GDM1 (cell line): ENCODE measurements at places on chromosomes 7 and 10.

- DNase-seq = no peak
Observed at GRCh38 chr10:37314862-37315261, 189.5 kb downstream of the ANKRD30A start.

DNA sequence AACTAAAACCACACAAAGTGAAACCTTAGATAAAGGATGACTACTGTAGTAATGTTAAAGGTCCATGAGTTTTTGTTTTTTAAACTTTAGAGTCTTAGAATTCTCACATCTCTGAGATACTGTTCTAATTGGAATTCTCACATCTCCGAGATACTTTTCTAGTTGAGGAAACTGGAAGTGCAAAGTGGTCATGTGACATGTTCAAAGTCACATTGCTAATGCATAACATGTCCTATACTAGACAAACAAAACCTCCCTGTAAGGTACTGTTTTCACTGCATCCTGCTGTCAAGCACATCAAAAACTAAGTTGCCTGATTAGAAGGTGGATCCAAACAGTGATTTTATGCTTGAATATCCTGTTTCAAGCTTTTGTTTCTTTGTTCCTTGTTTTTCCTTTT is 13.9 kb downstream of the TAX1BP1 start:
- DNase-seq = no peak

- no peak for DNase-seq
Observed at GRCh38 chr7:37129035-37129425, 319.6 kb downstream of the ELMO1 start.

GRCh38 chr7:140349144-140349771 is 49.1 kb downstream of the SLC37A3 start:
- DNase-seq = no peak

GRCh38 chr10:123993534-123994416 is 99.6 kb downstream of the CHST15 start:
- DNase-seq = no peak

DNA sequence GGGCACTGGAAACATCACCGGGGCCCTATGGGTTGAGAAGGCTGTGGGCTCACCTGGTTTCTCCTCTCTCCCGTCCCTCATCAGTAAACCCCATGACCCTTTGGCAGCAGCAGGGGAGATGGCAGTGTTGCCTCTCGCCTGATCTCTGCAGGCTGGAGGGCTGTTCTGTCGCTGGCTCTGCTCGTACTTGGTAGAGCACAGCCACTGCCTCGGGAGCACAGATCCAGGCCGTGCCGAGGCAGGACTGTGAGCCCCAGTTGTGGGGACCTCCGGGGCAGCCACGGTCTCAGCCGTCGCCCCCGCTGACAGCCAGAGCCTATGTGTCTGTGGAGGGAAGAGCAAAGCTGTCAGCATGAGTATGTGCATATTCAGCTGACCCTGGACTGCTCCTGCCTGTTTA is 94.9 kb downstream of the PTPRE start:
- no peak for DNase-seq

GRCh38 chr10:132875435-132875834 is 66.9 kb downstream of the CFAP46 start:
- no peak for DNase-seq

DNA sequence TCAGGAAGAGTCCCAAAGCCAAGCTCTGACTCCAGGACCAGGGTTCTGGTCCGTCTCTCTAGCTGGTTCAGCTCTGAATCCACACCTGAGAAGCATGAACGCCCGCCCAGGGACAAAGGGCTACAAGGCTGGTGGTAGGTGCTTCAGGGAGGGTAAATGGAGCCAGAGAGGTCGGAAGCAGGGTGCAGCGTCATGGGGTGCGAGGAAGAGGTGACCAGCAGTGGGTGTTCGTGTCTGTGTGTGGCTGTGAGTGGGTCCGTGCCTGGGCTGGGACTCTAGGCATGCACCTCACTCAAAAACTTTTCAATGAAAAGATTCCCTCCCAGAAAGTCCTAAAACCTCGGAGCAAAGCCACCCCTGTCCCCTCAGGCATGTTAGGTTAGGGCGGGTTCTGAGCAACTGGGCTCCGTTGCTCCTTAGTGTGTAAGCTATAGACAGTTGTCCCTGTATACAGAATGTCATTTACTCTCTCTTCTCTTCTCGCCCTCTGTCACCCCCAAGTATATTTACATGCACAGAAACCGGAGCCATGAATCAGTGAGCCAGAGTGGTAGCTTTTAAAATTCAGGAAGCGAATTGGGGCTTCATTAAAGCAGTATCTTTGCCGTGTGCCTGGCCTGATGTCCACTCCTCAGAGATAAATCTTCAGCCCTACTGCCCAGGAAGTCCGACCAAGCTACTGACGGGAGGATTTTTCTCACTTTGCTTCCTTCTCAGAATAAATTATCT is 12.3 kb upstream of the GATA3 start:
- DNase-seq = no peak

DNA sequence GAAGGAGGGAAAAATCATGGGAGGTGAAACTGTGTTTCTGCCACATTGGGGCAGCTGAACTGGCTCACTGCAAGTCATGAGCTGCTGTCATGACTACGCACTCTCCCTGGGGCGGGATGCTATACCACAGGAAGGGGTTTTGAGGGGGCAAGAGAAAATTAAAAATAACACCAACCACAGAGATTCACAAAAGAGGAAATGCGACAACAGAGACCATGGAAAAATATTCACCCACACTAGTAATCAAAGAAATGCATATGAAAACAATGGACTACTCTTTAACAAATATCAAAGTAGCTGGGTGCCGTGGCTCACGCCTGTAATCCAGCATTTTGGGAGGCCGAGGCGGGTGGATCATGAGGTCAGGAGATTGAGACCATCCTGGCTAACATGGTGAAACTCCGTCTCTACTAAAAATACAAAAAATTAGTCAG is 65.2 kb upstream of the TM9SF3 start:
- DNase-seq = peak; percentile 81

DNA sequence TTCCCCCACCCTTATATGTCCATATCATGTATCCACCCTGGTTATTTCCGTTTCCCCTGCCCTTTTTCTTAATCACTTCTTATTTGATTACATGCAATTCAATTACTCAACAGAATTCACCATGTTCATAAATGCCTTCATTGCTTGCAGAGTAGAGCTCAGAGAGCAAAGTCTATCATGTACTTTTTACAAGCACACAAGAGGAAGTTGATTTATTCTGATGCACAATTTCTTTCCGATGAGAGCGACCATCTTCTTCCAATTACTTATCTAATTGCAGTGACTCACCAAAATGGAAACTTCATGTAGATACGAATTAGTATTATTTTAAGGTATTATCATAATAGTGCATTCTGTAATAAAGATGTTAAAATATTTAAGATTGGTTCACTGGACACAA is 430.5 kb upstream of the KLF6 start:
- no peak for DNase-seq

DNA sequence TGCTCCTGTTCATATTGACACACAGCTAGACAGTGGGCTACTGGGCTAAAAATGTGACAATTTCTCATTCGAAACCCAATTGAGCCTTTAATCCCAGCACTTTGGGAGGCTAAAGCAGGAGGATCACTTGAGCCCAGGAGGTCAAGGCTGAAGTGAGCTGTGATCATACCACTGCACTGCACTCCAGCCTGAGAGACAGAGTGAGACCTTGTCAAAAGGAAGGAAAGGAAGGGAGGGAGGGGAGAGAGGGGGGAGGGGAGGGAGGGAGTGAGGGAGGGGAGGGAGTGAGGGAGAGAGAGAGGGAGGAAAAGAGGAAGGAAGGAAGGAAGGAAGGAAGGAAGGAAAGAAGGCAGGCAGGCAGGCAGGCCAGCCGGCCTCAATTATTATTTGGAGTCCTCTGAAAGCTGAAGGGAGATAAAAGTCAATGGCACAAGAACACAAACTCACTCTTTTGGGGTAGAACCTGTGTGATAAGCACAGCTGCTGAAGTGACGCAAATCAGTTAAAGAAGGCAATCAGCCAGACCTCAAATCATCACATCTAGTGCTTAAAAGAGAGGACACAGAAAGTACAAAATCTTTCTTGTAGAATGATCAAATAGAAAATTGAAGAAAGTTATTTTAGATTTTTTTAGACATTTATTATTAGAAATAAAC is 98.1 kb downstream of the CCDC71L start:
- DNase-seq = no peak

- DNase-seq = no peak
Observed at GRCh38 chr10:45280113-45280760, 35.2 kb downstream of the OR13A1 start.

DNA sequence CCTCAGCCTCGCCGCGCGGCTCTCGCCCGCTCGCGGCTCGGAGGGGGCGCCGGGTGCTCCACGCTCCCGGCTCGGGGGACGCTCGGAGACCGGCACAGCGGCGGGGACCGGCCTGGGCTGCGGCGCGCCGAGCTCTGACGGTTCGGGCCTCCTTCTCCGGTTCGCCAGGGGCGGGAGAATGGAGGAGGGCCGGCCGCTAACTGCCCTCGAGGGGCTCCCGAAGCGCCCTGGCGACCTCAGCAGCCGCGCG is 232 bp upstream of the GRID1 start:
- no peak for DNase-seq

DNA sequence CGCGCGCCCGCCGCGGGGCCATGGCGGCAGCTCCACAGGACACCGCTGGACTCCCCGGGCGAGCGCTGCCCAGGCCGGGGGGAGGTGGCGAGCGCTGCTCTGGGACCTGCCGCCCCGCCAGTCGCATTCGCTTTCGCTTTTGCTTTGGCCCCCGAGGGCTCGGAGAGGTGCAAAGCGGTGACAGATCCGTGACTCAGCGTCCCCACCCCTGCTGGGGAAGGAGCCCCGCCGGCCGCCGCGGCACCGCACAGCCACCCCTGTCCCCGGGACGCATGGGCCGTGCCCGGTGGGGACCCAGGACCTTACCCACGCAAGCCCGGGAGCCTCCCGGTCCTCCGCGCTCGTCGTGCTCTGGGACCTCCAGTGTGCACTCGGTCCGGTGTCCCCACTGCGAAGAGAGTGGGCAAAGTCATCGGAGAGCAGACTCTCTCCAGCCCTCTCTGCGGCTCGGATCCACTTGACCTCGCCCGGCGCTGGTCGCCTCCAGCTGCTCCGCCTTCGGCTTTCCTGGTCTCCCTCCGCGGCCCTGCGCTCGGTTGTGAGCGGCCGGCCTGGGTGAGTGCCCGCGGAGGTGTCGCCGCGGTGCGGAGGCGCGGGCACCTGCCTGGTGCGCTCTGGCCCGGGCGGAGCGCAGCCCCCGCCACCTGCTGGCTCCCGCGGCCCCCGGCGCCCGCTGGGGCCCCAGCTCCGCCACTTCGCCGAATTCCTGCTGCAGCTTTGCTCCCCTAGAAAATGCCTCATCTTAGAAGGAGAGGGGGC is at the start of gene IL15RA:
TSS of gene IL15RA (minus strand) at position 73 of the 759 bp plus-strand sequence. CDS start at position 22, 51 bp downstream.
- DNase-seq = peak; percentile 57

DNA sequence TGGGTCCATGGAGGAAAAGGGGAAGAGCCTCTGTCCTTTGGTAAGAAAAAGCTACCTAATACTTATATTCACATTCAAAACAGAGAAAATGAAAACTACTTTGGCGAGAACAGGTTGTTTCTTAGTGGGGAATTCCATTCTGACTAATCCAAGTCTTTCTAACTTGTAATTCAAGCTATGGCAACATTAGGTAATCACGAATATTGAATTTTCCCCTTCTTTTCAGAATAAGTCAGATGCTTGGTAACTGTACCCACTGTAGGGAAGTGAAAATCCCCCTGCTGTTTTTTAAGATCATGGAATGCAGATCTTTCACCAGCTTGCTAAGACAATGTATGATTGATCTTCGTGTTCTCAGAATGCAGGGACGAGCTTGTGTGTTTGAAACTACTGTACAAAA is 384.4 kb downstream of the TCERG1L start:
- DNase-seq = no peak

DNA sequence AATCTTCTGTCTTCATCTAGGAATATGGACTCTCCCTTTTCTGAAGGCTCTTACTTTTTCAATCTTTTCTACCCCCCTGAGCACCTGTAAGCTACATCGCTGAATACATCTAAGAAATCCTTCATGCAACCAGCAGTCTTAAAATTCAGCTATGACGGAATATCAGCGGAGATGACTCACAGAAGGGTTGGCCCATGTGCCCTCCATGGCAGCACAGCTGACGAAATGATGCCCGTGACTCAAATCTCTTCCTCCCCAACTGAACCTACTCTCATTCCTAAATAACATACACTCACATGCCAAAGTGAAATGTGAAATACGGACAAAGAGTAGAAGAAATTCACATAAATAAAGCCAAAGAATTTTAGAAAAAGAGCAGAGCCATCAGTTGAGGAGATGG is 30.3 kb upstream of the NCAPG2 start:
- DNase-seq = no peak
